ENCODE measurements at places on chromosomes 6 and 20.

DNA sequence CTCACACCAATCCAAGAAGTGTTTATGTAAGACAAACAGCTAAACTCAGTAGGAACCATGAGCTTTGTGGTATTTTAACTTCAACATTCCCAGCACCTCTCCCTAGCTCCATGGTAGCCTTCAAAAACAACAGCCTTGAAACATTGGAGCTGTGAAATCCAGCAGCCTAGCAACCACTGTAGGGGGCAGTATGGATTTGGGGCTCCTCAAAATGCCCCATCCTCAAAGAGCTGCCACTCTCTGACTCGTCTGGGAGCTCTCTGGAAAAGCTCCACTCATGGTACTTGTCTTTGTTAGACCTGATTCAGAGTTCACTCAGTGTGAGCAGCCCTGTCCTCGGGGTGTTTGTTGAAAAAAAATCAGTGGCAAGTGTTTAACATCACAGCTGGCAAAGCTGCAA lies 82.9 kb downstream of the KIF6 start:
- no peak for DNase-seq

DNA sequence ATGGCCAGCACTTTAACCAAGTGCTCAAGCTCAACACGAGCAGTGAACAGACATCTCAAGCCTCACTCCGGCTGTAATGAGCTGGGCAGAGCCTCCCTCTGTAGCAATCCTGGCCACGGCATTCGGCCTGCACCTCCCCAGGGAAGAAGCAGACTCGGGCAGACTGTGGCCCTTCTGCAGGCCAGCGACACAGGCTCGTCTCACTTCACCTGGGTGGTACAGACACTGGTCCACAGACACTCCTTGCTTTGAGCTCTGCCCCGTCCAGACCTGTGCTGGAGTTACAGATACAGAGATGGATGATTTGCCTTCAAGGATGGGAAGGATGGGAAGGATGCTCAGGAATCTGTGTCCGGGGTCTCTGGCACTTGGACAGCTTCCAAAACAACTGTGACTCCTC lies 300.9 kb downstream of the PREX1 start:
- DNase-seq = no peak

- DNase-seq = no peak
These were observed 53.8 kb downstream of the PCNA start for GRCh38 chr20:5065879-5066383.

DNA sequence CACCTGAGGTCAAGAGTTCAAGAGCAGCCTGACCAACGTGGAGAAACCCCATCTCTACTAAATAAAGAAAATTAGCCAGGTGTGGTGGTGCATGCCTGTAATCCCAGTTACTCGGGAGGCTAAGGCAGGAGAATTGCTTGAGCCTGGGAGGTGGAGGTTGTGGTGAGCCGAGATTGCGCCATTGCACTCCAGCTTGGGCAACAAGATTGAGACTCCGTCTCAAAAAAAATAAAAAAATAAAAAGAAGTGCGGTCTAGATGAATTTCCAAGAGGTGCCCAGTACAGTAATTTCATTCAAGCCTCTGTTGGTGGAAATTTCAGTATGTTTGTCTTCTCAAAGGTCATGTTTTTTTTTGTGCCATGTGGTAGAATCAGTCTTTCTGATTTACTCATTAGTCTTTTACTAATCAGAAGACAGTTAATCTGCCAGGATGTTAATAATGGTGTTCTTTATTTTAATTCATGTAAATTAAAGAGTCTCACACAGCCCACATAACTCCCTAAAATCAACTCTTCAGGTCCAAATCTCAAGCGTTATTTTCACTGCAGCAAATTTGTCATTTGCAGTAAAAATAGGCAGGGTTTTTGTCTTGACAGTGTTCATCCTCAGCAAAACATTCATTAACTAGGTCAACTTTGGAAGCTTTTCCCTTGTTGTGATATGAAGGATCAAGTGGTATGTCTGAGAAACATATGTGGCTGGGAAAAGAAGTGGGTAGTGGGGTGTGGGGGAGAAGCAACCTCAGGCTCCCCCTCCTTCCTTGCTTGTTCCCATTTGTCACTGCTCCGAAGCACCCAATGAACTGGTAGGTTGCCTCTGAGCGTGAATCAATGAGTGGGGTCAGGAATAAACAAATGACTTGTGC lies 13.3 kb downstream of the TP53INP2 start:
- no peak for DNase-seq

GRCh38 chr6:77561768-77562314 lies 91.0 kb upstream of the MEI4 start:
- DNase-seq = no peak

GRCh38 chr6:79038061-79038460 lies 40.0 kb downstream of the PHIP start:
- no peak for DNase-seq

GRCh38 chr6:44000164-44000842 lies 126.9 kb downstream of the MRPL14 start:
- DNase-seq = no peak

DNA sequence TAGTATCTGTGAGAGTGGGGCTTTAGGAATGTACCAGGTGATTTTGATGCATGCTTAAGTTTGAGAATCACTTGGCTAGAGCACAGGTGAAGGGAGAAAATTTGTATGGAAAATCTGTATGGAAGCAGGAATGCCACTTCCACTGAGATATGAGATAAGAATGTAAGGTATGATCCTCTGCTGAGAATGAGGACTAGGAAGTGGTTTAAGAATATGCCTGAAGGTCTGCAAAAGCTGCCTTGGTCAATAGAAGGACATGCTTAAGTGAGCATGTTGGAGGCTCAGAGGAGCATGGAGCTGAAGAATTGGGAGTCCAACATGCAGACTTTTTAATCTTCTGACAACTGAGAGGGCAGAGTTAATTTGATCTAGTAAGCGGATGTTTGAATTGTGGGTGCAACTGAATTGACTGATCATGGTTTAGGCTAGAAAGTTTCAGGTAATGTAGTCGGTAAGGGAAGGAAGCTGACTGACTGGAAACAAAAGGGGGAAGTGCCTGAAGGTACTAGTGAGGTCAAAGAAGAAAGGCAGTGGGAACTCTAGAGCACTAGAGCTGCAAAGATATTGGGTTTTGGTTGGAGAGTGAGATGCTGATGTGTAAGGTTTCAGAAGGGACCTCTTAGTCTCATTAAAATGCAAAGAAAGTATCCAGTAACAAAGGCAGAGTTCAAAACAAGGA lies 28.6 kb upstream of the NOTCH4 start:
- DNase-seq = no peak

- no peak for DNase-seq
These were observed 10.2 kb downstream of the UNC5CL start for GRCh38 chr6:41028561-41029412.

- no peak for DNase-seq
These were observed 249.5 kb downstream of the ADGRG6 start for GRCh38 chr6:142551274-142551811.

DNA sequence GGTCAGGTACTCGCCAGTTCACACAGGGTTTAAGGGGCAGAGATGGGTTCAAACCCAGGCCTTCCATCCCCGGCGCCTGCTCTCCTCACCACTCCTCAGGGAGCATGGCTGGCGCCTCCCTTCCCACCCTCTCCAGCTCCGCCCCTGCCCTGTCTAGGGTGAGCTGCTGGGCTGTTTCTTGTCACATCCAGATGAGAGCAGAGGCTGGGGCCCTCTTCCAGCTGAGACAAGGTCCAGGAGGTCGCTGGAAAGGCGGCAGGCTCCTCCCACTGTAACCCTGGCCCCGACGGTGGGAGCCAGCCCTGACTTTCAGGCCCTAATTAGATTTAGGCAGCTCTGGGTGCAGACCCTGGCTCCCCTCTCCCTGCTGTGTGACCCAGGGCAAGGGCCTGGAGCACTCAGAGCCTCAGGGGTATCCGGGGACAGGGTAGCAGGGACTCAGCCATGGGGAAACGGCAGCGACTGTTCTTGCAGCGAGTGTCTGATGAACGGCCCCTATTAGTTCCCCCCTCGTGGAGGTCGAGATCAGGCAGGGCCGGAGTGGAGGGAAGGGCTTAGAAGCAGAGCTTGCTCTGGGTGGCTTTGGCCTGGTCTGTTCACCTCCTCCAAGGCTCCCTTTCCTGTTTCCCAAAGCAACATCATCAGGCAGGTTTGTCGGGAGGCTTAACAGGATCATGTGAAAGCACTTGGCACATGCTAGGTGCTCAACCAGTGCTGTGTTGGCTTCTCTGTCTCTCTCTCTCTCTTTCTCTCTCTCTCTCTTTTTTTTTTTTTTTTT lies 33.4 kb downstream of the SNAI1 start:
- no peak for DNase-seq

DNA sequence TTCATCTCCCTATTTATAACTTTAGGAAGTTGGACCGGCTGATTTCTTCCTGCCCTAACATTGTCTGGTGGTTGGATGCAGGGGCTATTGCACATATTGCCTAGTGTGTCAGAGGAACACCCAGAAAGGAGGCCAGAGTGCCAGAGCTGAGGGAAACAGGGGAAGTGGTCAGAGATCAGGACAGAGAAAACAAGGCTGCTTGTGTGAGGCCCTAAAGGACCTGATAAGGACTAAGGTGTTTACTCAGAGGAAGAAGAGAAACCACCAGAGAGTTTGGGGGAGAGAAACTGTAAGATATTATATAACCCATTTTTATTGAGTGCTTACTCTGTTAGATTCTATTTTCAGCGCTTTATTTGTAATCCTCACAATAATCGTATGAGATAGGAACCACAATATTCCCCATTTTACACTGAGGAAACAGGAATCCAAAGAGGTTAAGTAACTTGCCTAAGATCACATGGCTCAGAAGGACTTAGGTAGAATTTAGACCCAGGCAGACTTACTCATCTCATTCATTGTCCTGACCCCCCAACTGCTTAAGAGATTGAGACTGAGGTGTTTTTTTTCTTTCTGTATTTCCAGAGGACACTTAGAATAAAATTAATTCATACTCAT lies 54.0 kb upstream of the REV3L start:
- DNase-seq = no peak

GRCh38 chr20:49323622-49324238 lies 45.9 kb upstream of the ZNFX1 start:
- no peak for DNase-seq

DNA sequence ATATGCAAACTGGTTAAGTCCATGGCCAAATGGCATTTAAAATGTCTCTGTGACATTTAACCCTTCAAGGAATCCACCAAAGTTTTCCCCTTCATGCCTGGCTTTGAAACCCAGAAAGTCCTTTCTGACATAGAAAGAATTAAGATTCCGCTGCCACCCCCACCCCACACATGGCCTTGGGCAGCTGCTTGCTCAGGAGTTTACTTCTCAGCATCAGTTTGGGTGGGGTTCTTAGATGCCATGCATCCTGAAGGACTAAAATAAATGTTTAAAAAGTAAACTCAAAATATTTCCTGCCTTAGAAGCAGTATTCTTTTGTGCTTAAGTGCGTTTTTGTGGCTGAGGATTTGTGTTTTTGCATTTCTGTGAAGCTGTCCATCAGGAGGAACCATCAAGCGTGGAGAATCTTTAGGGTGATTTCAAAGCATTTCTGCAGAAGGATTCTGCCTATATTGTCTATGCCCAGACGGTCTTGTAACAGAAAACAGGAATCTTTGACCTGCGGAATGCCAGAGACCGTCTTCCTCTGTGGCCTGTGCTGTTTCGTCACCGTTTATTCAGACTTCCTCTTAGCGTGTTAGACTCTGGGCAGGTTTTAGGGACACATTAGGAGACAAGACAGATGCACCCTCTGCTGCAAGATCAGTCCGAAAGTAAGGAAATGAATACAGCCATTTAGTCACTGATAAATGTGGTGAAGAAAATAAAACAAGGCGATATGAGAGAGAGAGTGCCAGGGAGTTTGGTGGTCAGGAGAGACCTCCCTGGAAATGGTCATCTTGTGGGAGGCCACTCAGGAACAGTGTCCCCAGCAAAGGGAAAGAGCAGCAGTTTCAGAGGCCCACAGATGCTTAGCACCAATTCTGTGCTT lies 6.2 kb downstream of the DUSP22 start:
- DNase-seq = no peak

GRCh38 chr20:55676097-55676496 lies 329.2 kb downstream of the CBLN4 start:
- no peak for DNase-seq

GRCh38 chr6:161333410-161333809 lies 59.5 kb upstream of the AGPAT4 start:
- DNase-seq = no peak
